ENCODE measurements at places on chromosomes 1 and 21.

GRCh38 chr21:44751799-44752636 is 40.6 kb upstream of the TSPEAR start:
- no peak for DNase-seq

DNA sequence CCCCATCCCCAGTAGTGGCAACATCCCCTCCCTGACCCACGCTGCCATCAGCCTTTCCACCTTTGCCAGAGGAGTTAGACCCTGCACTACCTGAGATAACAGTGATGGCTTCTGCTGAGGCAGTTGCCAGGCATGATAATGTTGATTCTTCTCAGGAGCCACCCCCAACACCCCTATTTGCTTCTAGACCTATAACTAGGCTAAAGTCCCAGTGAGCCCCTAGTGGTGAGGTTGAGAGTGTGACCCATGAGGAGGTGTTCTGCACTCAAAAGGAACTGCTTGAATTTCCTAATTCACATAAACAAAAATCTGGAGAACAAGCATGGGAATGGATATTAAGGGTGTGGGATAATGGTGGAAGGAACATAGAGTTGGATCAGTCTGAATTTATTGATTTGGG is 159.6 kb upstream of the COL11A1 start:
- no peak for DNase-seq

GRCh38 chr1:206676499-206676898 is 8.2 kb upstream of the MAPKAPK2 start:
- DNase-seq = no peak

DNA sequence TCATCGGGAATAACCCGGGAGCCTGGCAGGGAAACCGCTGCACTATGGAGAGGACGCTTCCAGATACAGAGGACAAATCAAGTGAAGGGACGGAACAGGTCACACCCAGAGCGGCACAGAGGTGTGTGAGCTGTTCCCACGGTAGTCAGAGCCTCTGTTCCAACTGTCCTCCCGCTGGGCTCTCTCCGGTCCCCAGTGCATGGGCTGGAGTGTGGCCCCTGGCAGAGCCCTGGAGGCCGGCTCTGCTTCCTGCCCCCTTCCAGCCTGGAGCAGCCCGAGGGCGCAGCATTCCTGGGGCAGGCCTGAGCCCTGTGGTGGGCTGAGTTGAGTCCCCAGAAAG is 11.9 kb upstream of the ZBTB21 start:
- no peak for DNase-seq

- no peak for DNase-seq
Observed at GRCh38 chr1:1325288-1326074, 879 bp downstream of the CPTP start.

DNA sequence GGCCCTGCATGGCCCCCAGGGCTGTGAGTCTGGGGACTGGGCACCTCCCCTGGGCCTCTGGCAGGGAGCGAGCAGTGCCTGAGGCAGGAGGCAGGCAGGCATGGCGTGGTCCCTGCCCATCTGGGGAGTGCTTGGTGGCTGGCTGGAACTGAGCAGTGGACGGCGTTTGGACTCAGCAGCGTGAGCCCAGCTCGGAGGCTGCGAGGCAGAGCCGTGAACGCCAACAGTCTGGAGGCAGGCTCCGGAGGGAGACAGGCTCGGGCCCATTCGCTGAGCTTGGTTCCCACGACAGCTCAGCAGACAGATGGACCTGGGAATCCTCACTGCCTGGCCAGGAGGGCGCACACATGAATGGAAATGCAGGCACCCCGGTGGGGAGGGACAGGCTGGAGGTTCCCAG is 160.7 kb upstream of the POU3F1 start:
- DNase-seq = no peak

DNA sequence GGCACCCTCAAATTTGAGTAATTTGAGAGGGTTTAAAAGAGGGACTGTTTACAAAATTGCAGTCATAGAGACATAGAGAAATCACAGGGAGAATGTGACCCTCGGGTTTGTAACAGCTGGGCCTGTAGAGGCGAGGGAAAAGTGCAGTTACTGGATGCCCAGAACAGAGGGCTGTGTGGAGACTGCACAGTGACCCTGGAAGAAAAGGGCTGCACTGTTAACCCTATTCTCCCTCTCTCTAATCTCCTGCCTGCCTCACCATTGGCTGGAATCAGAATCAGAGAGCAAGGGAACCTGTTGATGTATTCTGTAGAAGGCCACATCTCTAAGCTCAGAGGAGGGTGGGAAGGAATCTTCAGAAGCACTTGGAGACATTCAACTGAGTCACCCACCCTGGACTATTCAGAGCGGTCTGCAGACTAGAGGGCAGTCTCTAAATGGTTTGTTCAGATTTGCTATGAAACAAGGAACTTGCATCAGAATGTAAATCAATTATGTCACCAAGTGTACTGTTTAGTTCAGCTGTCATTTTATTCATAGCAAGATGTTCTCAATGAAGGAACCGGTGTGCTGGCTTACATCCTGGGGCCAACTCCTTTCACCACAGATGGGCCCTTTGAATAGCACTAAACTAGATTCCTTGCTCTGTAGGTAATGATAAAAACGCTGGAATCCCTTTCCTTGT is 132.2 kb upstream of the HOOK1 start:
- peak; percentile 47 for DNase-seq

- DNase-seq = no peak
Observed at GRCh38 chr1:43622901-43623780, 26.8 kb upstream of the KDM4A start.

DNA sequence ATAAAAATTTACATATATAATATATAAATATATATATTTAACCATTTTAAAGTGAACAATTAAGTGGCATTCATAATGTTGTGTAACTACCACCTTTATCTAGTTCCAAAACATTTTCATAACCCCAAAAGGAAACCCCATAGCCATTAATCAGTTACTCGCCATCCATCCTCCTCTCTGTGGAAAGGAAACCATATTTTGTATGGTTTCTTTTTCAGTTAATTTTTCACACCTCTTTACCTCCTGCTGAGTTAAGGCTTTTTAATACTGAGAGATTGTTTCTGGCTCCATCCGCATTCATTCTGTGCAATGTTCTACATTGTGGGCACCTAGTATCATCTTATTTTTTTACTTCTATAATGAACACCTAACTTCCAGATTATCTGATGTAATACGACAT is 512.1 kb downstream of the LMO4 start:
- DNase-seq = no peak

GRCh38 chr1:241684108-241684507 is 32.0 kb downstream of the WDR64 start:
- no peak for DNase-seq

DNA sequence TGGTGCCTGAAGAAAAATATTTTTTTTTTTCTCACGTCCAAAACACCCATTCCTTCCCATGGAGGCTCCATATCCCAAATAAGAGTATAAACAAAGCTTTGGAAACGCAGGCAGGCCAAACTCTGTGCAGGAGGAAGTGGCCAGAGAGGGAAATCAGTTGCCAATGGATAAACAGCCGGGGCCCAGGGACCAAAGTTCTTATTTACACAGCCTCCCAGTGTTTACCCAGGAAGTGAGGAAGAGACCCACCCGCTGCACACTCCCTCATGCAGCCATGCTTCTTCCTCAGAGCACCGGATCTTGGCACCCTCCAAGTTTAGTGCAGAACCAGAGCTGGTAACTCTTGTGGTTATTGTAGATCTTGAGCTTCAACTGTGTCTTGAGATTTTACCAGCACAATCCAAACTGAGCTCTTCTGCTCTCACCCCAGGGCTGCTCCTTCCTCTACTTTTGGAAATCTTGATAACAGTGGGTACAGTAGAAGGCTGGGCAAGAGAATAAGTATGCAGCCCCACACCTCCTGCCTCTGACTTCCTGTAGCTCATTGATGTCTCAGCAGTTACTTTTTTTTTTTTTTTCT is 14.2 kb downstream of the MARCKSL1 start:
- DNase-seq = no peak

DNA sequence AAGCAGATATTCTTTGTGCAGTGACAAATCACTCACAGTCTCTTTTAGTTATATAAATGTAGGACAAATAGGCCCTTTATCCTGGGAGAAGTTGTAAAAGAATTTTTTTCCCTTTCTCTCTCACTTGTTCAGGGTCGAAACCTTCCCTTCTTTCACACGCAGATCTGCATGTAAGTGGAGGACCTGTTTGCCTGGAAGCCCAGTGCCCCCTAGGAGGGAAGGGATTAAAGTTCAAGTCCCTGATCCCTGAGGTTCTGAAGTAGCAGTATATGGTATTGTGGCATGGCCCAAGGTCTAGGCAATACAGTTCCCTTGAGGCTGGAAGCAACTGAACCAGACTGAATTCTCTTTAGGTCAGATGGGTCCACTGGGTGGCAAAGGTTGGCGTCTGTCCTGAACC is 48.6 kb upstream of the PTGFRN start:
- DNase-seq = no peak

GRCh38 chr1:62727656-62728407 is 39.6 kb upstream of the DOCK7 start:
- DNase-seq = no peak

DNA sequence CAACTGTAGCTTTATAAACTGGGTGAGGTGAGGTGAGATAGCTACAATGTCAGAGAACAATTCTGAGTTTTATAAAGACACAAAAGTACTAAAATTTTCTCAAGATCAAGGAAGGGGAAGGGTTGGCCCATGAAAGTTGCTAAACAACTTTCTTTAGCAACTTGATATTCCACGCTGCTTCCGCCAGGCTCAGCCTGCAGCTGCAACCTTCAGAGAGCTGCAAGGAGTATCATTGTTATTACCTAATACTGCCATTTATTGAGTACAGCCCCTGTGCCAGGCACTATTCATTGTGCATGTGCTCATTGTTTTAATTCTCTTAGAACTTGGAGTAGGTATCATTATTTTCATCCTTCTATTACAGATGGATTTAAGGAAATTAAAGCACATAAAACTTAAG is 34.1 kb upstream of the SUCO start:
- DNase-seq = no peak

DNA sequence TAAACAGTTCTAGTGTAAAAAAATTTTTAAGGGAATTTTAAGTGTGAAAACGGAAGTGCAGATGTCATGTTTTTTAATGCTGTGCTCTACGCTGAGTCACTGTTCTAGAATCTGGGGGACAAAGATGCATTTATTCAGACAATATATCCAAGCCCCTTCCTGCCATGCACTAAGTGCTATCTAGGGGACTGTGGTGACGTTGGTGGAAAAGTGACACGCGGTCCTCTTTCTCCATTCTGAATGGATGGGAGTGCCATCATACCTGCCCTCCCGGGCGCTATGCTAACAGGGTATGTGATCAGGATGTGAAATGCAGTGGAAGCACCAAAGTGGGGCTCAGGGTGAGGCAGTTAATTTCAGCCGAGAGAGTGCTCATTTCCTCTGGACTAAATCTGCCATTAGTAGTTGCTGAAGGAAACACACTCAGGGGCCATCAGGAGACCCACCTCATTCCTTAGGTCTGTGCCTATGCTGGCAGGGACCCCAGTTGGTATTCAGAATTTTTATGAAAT is 6.6 kb downstream of the C1orf226 start:
- no peak for DNase-seq

- no peak for DNase-seq
Observed at GRCh38 chr1:82446236-82446635, 645.5 kb downstream of the ADGRL2 start.

- DNase-seq = peak; percentile 81
Observed at GRCh38 chr21:44958471-44959191, 18.8 kb downstream of the SLX9 start.

DNA sequence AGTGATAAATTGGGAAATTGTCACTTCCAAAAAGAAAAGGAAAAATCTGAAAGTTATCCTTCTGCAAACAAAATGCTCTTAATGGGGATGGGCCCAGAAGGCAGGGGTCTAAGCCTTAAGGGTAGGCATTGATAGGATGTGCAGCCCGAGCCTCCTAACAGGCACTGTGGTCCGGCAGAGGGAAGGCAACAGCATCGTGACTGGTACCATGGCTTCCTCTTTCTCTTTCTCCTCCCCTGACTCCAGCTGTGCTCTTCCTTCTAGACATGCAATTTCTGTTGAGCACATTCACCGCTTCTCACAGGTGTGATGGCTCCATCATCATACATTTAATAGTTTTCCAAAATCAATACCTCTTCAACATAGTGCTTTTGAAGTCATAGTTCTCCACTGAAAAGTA is 91.5 kb downstream of the SELENOF start:
- DNase-seq = no peak

DNA sequence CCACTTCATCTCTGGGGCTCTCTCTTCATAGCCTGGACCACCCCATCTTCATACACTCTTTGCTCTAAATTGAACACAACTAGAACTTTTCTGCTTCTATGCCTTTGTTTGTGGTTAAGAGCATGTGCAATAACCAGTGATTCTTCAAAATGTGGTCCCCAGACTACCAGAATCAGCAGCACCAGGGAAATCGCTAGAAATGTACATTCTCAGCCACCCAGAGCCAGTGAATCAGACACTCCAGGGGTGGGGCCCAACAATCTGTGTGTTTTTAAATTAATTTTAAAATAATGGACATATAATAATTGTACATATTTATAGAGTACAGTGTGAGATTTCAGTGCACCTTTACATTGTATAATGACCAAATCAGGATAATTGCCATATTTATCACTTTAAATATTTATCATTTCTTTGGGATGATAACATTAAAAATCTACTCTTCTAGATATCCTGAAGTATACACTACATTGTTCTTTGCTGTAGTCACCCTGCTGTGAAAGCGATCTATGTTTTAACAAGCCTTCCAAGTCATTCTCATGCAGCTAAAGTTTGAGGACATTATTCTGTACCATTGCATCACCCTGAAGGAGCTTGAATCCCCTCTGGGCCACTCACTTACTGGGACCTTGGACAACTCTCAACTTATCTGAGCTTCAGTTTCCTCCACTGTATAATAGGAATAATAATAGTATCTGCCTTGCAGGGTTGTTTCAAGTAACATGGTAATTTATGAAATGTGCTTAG is 10.8 kb downstream of the GRHL3 start:
- DNase-seq = no peak

DNA sequence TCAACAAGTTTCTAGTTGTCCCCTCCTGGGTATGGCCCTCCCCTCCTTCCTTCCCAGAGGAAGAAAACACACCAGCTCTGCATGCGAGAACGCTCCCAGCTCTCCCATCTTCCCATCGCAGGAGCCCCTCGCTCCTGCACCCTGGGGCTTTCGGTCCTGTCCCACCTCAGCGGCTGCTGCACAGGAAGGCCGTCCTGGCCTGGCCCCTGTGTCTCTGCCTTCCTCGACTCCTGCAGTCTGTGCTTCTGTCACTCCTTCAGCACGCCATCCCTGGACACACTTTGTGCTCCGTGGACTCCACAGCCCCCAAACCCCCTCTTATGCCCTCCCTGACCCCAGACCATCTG is 23.2 kb downstream of the KRTAP10-1 start:
- no peak for DNase-seq
